Left ventricle myocardium inferior (tissue), 1 donor: ENCODE measurements at places on chromosomes 3 and 15. TPM values are rescaled to one million over a fixed set of nuclear protein-coding genes. Genes with fewer than 3 reads are reported as not detected.

GRCh38 chr3:55491296-55491816, 4.2 kb upstream of the WNT5A start:
- no peak overlapping the region for H3K27ac ChIP-seq
- peaks cover 31% of the 10 kb centered on the region for H3K4me1 ChIP-seq
- no peak for DNase-seq

DNA sequence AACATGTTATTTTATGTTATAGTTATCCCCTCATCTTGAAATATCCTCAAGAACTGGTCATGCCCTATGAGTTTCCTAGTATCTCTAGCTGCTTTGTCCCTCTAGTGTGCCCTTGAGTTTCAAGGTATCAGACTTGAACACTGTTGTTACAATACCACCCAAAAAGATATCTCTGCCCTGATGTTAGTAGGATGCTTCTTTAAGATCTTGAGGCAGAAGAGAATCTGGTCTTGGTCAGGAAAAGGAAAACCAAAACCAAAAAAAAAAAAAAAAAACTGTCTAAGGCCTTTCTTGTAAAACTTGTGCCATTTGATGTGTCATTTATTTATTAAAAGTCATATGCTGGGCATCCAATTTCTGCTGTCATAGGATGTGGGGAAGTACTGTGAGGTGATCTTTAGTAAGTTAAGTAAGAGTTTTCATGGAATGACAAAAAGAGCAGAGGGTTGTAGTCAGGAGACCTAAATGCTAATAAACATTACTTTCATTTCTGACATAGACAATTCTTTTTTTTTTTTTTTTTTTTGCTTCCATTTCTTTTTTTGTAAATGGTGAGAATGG, 229.7 kb downstream of the NECTIN3 start:
- H3K36me3 ChIP-seq, result no peaks in the 10 kb centered on the region
- no peak for DNase-seq
- H3K27ac ChIP-seq, result no peak overlapping the region

XYLB gene
- 0.91 TPM for total RNA-seq

GRCh38 chr3:1515882-1516281, 423.1 kb downstream of the CNTN6 start:
- no peaks in the 10 kb centered on the region for H3K36me3 ChIP-seq
- H3K4me3 ChIP-seq, result no peak overlapping the region
- H3K4me1 ChIP-seq, result no peaks in the 10 kb centered on the region
- DNase-seq, result no peak
- H3K27ac ChIP-seq, result no peak overlapping the region
- H3K27me3 ChIP-seq, result no peaks in the 10 kb centered on the region

- H3K27ac ChIP-seq, result no peak overlapping the region
- H3K36me3 ChIP-seq, result peaks cover 6% of the 10 kb centered on the region
- H3K4me1 ChIP-seq, result peaks cover 36% of the 10 kb centered on the region
These were observed 44.5 kb downstream of the TMEM44 start for GRCh38 chr3:194588741-194589140.

DNA sequence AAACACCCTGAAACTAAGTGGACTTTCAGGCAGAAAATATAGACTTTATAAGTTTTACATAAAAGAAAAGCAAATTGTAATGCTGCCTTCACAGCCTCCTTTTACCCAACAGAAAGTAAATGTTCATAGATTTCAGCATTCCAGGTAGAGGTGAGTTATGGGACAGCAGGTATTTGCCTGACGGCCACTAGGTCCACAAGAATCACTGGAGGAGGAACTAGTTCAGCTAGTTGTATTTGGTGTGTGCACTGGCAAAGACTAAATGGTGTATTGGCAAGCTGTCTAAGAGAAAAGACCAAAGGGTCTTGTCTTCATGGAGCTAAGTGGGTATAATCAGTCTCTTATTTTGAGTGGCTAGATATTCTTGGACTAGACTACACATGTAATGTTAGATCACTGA, 34.2 kb downstream of the ZNF654 start:
- no peak for DNase-seq
- H3K36me3 ChIP-seq, result peaks cover 27% of the 10 kb centered on the region
- H3K27ac ChIP-seq, result no peak overlapping the region
- H3K4me3 ChIP-seq, result no peak overlapping the region
- H3K4me1 ChIP-seq, result peaks cover 13% of the 10 kb centered on the region

GRCh38 chr15:52421029-52421428, 107.7 kb downstream of the MYO5A start:
- no peak overlapping the region for H3K27ac ChIP-seq
- DNase-seq, result no peak
- peaks cover 4% of the 10 kb centered on the region for H3K4me1 ChIP-seq
- H3K4me3 ChIP-seq, result no peak overlapping the region

DNA sequence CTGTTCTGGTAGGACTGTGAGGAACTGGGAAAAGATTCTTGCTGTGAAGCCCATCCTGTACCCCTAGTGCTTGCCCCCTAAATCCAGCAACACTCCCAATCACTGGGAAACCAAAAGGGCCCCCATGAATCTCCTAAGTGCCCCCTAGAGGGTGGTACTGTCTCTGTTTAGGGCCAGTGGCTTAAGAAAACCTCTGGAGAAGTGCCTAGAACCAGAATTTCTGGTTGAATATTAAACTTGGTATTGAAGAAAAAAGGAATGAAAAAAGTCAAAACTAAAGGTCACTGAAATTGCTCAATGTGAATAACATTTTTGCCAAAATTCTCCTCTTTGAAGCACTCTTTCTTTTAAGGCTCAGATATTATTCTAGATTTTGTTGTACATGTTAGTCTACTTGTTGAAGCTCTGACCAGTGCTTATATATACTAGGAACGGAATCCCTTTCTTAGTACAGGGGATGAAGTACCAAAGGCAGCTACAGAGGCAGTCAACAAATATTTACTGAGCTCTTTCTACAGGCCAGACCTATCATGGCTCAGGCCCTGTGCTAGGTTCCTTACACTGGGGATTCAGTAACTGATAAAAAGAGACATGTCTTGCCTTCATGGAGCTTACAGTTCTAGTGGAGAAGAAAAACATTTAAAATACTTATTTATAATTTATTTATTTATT, 138.8 kb downstream of the MYLK start:
- no peak for DNase-seq
- H3K4me3 ChIP-seq, result no peak overlapping the region
- no peak overlapping the region for H3K27ac ChIP-seq
- H3K4me1 ChIP-seq, result peaks cover 5% of the 10 kb centered on the region

DNA sequence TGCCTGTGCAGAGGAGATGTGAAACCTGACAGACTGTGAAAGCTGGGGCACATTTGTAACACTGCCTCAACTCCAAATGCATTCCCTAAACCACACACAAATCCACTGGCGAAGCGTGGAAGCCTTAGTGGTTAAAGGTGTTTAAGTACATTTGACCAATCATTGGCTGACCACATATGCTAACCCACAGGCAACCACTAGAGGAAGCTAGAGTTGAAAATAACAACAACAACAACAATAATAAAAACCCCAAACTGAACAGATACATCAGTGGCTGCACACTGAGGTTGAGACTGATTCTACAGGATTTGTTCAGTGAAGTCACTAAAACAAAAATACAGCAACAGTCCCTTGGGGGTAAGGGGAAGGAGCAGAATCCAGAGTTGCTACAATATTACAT, 129.7 kb downstream of the TJP1 start:
- H3K36me3 ChIP-seq, result peaks cover 2% of the 10 kb centered on the region
- no peaks in the 10 kb centered on the region for H3K27me3 ChIP-seq
- H3K4me3 ChIP-seq, result no peak overlapping the region
- DNase-seq, result no peak

TMEM158 gene
- total RNA-seq, result 0.60 TPM

DNA sequence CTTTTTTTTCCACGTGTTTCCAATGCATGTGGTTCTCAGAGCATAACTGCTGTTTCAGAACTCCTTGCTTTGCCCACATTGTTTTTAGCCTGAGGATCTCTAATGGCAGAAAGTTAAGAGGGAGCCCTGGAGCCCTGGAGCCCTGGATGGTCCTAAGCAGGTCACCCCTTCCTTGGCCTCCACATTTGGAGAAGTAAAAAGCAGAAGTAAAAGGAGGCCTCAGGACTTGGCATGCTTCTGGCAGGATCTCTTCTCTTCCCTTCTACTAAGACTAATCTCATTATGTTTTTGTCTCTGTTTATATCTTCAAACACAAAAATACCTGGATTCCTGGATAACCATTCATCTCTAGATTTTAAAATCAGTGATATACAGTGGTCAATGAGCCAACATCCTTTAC, 50.1 kb downstream of the P2RY1 start:
- H3K27ac ChIP-seq, result no peak overlapping the region
- H3K4me3 ChIP-seq, result no peak overlapping the region
- no peaks in the 10 kb centered on the region for H3K4me1 ChIP-seq
- H3K36me3 ChIP-seq, result no peaks in the 10 kb centered on the region
